Fibroblast of skin of back (primary cell): ENCODE measurements at places on chromosomes 2 and 18.

DNA sequence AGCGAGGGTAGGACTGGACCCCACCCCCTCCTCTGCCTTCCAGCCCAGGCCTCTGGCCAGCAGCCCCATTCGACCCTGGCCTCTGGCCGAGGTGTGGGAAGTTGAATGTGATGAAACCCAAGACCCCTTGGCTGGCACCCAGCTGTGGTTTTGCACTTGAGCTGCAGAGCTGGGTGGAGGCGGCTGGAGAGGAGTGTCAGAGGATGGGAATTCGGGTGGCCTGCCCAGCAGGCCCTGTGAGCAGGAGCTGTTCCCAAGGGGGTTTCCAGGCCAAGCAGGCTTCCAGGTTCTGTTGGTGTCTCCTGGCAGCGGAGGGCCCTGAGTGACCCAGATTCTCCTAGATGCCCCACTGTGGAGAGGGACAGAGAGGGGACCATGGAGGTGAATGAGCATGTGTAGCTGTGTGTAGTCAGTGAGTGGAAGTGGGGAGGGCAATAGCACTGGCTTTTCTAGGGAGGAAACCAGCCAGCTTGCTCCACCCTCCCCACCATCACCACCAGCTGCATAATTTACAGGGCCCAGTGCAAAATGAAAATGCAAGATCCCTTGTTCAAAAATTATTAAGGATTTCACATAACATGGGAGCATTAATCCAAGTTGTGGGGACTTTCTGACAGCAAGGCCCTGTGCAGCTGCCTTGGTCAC lies 172.2 kb upstream of the HAAO start:
- DNase-seq, result peak; percentile 98

DNA sequence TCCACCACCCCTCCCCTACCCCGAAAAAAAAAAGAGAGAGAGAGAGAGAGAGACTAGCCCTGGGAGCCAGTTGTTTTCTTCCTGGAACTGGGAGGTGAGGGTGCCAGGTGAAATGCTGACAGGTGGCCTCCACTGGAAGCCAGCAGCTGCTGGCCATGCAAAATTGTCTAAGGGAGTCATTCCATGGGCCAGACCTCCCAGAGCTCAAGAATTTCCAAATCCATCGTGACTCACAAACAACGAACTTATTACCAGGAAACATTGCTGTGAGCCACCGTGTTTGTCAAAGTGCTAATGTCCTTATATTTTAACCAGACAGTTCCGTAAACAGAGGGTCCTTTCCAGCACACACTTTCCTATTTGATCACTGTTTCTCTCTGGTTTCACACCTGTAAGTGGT lies 68.5 kb upstream of the PID1 start:
- DNase-seq, result peak; percentile 13

DNA sequence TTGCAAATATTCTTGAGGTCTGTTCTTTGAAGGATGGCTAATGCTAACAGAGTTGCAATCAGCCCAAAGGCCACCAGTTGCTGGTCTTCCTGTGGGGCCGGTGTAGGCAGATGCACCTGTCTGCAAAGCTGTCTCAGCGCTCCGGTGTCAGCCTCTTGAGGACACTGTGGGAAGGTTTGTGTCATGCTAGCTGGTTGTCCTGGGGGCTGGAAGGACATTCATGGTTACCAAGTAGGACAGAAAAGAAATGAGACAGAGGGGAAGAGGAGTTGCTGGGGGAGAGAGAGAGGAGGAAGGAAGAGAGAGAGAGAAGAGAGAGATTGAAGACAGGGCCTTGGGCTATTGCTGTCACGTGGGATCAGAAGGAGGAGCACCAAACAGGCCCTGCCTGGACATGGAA lies 639.6 kb upstream of the HS6ST1 start:
- DNase-seq, result no peak

DNA sequence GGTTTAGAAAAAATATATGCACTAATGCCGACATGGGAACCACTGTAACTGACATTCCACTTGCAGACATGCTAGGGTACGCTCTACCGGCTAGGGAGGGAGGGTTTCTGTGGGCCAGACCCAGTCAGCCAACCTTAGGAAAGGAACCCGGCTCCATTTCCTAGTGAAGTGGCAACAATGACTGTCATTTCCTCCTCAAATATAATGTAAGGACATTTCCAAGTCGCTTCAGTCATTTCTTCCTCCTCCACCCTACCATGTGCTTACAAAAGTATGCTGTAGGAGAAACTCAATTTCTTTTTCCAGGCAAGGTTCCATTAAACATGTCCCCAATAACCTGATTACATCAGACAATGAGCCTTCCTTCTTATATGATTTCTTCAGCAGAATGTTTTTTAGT lies 64.3 kb upstream of the PSMD14 start:
- no peak for DNase-seq

DNA sequence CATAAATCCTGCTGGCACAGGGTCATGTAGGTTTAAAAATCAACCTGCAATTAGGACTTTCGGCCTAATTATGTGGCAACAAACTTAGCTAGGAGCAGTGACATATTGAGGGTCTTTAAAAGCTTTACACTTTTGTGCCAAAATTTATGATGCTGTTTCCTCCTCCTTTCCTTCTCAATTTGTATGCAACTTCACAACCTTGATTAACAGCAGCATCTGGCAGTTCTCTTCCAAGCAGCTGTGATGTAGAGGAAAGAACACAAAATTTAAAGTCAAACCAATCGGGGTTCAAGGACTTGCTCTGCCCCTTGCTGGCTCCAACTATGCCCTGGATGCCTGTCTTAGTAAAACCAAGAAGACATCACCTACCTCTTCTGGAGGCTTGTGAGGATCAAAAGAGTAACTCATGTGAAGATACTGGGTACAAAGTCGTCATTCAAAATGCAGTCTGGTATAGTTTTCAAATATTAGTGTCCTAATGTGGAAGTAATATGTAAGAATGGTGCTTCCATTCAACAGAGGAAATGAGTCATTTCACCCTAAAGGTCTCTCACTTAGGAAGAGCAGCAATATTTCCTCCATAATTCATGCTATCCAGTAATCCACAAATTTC lies 94.7 kb downstream of the ANKRD44 start:
- DNase-seq, result peak; percentile 27

GRCh38 chr18:31403409-31403808 lies 26.8 kb downstream of the DSG4 start:
- no peak for DNase-seq

- peak; percentile 71 for DNase-seq
Observed at GRCh38 chr18:55588111-55588869, at the start of gene TCF4. Gene TCF4 (minus strand): TSS chr18:55588192. CDS start chr18:55587116, 1,076 bp downstream.

DNA sequence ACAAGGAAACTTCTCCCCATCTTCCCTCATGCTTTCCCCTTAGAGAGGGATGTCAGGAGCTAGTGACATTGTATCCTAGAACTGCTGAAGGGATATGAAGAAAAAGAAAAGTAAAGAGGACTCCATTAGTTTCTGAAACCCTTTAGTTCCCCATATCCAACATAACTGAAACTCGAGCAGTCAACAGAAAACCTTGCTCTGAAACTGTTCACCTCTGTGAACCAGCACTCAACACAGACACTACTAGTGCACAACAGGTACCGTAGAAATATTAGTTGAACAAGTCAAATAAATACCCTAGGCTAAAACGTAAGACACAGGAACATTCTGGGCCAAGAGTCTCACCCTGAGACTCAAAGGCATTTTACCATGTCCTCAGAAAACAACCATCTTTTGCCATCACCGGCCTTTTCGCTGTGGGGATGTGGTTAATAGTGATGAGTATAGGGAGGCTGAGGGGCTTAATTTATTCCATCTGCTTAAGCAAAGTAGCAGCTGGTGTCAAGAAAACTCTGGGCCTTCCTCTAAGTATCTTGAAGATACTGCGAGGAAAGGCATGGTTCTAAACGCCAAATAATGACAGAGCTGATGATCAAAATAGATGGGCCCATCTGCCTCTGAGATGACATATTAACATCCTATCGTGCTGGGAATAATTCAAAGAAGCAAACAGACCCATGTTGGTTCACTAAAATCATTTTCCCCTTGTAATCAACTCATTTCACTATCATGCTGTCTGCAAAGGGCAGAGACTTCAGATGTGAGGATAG lies 156.8 kb downstream of the STK39 start:
- no peak for DNase-seq

- no peak for DNase-seq
Observed at GRCh38 chr18:32769071-32769585, 3.7 kb downstream of the KLHL14 start.
